ENCODE measurements at places on chromosomes 12 and 14. TPM values are rescaled to one million over a fixed set of nuclear protein-coding genes. Genes with fewer than 3 reads are reported as not detected.

CLEC12A gene
- not detected for total RNA-seq

NANOG gene
- total RNA-seq, result not detected

CELA1 gene
- not detected for total RNA-seq

USP44 gene
- total RNA-seq, result 0.04 TPM

VWF gene
- total RNA-seq, result 0.73 TPM

DNA sequence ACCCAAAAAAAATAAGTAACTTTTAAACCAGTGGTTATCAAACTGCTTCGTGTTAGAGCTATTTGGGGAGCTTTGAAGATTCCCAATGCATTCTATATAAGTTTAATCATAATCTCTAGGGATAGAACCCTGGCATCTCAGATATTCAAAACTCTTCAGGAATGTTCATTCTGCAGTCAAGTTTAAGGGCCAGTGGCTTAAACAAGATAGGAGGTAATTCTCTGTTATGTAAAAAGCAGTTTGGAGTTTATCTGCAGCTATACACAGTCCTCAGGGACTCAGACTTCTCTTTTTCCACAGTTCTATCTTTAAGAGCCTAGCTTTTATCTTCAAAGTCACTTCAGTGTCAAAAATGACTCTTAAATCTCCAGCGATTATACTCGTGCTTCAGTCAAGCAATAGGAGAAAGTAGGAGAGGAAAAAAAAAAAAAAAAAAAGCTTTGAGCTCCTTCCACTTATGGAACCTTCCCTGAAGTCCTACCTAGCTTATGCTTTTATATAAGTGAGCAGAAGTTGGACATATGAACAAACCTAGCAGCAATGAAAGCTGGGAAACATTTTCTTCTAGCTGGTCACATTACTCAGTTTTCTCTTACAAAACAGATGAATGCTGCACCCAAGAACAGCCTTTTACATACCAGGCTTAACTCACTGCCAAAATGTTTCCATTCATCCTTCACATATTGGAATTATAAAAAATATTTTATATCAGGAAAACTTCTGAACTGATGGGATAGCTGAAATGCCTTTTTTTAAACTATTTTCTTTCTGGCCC, 302.8 kb downstream of the FSCB start:
- no peaks in the 10 kb centered on the region for H3K27me3 ChIP-seq
- H3K27ac ChIP-seq, result peak overlapping the region; percentile 48
- H3K4me1 ChIP-seq, result peaks cover 14% of the 10 kb centered on the region
- H3K36me3 ChIP-seq, result no peaks in the 10 kb centered on the region

- H3K27ac ChIP-seq, result no peak overlapping the region
- H3K4me1 ChIP-seq, result peaks cover 4% of the 10 kb centered on the region
- no peaks in the 10 kb centered on the region for H3K27me3 ChIP-seq
- H3K4me3 ChIP-seq, result no peak overlapping the region
Measured at GRCh38 chr12:31801872-31802271, 73.1 kb upstream of the AMN1 start.

GRCh38 chr12:39417916-39418315, 25.0 kb downstream of the KIF21A start:
- no peak overlapping the region for H3K4me3 ChIP-seq
- H3K36me3 ChIP-seq, result no peaks in the 10 kb centered on the region
- H3K27ac ChIP-seq, result no peak overlapping the region

DNA sequence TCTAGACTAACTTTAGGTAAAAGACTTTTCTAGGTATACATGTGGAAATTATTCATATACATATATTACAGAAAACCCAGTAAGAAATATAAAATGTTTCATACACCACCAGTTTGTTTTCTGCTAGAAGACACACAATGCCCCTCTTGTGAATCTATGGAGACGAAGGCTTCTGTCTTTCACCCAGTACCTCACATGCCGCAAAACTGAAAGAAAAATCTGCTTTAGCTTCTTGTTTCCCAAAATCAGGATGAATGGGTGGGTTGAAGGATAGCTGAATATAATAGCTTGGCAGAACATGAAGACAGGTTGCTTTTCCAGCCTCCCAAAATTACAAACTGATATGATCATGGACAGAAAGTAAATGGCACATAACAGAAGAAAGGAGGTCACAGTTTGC, 1.3 kb downstream of the TAS2R30 start:
- H3K4me3 ChIP-seq, result no peak overlapping the region
- H3K27ac ChIP-seq, result no peak overlapping the region
- H3K36me3 ChIP-seq, result no peaks in the 10 kb centered on the region

- no peaks in the 10 kb centered on the region for H3K4me1 ChIP-seq
- no peak overlapping the region for H3K27ac ChIP-seq
- no peak overlapping the region for H3K4me3 ChIP-seq
- no peaks in the 10 kb centered on the region for H3K36me3 ChIP-seq
- H3K27me3 ChIP-seq, result no peaks in the 10 kb centered on the region
Measured at GRCh38 chr12:119204131-119204530, 25.4 kb downstream of the HSPB8 start.

DNA sequence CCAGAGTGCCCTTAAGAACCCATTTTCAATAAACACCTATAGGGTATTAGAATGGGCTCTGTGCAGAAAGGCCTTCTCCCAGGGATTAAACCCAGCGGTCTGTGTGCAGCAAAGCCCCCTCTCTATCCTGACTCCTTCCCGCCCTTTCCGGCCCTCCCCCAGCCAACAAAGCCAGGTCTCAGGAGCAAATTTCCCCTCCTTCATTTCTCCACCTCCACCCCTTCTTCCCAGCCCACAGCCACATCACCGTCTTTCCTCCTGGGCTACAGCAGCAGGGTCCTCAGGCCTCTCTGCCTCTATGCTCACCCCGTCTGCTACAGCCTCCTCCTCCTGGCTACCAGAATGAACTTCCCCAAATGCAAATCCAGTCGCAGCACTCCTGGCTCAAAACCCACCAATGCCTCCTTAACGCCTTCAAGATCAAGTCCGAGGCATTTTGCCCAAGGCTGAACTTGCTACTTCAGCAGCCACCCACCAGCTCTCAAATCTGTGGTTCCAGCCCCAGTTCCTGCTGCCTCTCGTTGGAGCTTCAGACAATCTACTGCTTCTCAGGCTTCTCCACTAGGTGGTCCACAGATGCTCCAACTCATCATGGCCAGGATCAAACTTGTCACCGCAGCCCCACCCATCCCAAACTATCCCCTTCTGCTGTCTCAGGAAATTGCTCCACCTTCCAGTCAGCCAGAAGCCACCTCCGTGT, 134.8 kb downstream of the BCL11B start:
- no peaks in the 10 kb centered on the region for H3K27me3 ChIP-seq
- H3K4me1 ChIP-seq, result peaks cover 7% of the 10 kb centered on the region
- peak overlapping the region; percentile 46 for H3K4me3 ChIP-seq
- DNase-seq, result peak; percentile 89
- H3K36me3 ChIP-seq, result no peaks in the 10 kb centered on the region

DNA sequence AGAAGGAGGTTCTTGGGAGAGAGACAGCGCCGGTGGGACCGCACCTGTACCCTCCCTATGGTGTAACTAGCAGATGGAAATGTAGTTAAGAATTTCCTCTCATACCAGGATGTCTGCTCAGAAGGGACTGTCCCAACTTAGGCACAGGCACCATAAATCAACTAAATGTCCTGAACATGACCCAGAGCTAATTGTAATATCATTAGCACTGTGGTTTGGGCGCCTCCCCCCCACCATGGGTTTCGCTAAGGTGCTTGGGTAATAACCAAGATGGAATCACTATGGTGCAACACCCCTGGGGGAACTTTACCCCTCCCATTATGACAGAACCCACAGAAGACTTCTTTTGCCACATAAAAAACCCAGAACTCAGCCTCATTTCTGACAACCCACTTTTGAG, 15.9 kb downstream of the ZNF641 start:
- no peak for DNase-seq
- no peaks in the 10 kb centered on the region for H3K27me3 ChIP-seq
- H3K4me3 ChIP-seq, result no peak overlapping the region
- no peaks in the 10 kb centered on the region for H3K4me1 ChIP-seq
- no peaks in the 10 kb centered on the region for H3K36me3 ChIP-seq

- H3K4me1 ChIP-seq, result no peaks in the 10 kb centered on the region
- no peaks in the 10 kb centered on the region for H3K36me3 ChIP-seq
- no peak for DNase-seq
- H3K4me3 ChIP-seq, result no peak overlapping the region
- no peak overlapping the region for H3K27ac ChIP-seq
Measured at GRCh38 chr12:33587784-33588712, 148.4 kb upstream of the SYT10 start.

DNA sequence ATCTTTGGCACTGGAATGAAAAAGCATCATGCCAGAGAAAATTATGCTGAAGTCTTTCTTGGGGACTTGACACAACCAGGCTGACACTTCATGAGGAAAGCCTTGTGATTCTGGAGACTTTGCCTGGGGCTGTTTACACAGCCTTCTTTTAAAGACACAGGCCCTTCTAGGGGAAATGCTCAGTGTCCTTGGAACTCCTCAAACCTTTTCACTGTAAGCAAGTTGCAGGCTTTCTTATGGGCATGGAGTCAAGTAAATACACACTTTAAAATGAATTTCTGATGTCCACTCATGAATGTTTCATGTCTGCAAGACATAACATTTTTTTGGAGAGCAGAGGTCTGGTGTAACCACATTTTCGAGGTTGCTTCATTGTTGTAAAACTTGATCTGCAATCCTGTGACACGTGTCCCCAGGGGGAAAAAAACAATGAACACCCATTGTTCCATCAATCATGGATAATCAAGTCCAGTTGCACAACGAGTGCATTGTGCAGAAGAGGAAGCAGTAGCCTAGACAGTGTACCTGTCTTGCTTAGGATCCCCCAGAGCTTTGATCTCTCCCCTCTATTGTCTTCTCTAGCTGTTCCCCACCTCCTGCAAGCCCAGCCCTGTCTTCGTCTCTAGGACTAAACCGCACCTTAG, 155.1 kb upstream of the PRICKLE1 start:
- no peak overlapping the region for H3K27ac ChIP-seq
- no peaks in the 10 kb centered on the region for H3K27me3 ChIP-seq
- DNase-seq, result no peak
- H3K4me1 ChIP-seq, result peaks cover 22% of the 10 kb centered on the region

DNA sequence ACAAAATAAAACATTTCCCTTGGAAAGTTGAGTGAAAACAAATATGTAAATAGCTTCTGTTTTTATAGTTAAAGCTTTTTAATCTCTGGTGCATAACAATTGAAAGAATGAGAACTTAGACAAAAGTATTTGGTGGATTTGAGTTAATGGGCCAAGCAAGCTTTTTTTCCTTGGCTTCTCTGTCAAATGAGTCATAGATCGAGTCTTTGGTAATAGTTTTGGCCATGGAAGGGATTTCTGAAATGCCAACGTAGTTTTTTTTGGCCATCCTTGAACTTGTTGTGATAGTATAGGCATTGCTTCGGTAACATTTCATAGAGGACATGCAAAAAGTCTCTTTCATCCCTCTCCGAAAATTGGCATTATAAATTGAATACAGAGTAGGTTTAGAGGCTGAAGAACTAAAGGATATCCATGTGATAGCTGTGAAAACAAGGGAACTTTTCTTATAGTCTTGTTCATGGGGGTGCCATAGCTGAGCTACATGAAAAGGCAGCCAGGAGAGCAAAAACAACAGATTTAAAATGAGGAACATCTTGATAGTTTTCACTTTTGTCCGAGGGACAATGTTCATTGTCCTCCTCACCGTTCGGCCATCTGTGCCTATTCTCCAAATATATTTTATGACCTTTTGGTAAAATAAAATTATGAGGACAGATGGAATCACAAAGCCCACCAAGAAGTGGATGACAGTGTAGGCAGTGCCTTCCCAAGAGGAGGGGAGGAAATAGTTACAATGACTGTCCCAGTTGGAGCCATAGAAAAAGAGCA, 34.7 kb downstream of the GPR19 start:
- no peaks in the 10 kb centered on the region for H3K4me1 ChIP-seq
- H3K4me3 ChIP-seq, result no peak overlapping the region
- no peaks in the 10 kb centered on the region for H3K27me3 ChIP-seq
- no peak for DNase-seq
- no peak overlapping the region for H3K27ac ChIP-seq
- no peaks in the 10 kb centered on the region for H3K36me3 ChIP-seq

DNA sequence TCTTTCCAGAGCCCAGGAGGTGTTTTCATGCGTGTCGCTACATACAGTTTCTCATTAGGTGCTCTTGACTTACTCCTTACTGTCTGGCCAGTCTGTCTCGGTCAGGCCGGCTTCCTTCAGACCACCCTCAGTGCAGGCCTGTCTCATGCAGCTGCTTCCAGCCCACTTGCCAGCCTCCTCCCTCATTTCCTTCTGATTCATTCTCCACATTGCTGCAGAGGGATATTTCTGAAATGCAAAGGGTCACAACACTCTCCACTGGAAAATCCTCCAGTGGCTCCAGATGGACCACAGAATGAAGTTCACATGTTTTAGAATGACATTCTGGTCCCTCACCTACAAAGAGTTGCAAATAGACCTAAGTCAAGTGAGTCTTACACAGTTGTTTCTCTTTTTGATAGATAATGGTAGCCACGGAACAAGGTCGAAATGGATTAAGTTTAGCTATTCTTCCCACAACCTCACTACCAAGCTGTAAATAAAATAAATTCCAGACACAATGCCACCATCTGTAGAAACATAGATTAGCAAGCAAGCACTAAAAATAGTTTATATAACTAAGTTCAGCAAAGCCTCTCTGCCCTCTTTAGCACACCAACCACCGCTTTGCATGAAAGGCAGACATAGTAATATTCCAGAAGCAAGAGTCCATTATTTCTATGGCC, 146.9 kb downstream of the ESR2 start:
- H3K36me3 ChIP-seq, result peaks cover 19% of the 10 kb centered on the region
- H3K27me3 ChIP-seq, result no peaks in the 10 kb centered on the region
- peak overlapping the region; percentile 17 for H3K27ac ChIP-seq
- peak; percentile 56 for DNase-seq
- peaks cover 12% of the 10 kb centered on the region for H3K4me1 ChIP-seq

GRCh38 chr12:77973579-77973978, 142.9 kb downstream of the NAV3 start:
- no peaks in the 10 kb centered on the region for H3K36me3 ChIP-seq
- no peak for DNase-seq
- no peak overlapping the region for H3K4me3 ChIP-seq
- H3K27me3 ChIP-seq, result no peaks in the 10 kb centered on the region
- H3K4me1 ChIP-seq, result no peaks in the 10 kb centered on the region

DNA sequence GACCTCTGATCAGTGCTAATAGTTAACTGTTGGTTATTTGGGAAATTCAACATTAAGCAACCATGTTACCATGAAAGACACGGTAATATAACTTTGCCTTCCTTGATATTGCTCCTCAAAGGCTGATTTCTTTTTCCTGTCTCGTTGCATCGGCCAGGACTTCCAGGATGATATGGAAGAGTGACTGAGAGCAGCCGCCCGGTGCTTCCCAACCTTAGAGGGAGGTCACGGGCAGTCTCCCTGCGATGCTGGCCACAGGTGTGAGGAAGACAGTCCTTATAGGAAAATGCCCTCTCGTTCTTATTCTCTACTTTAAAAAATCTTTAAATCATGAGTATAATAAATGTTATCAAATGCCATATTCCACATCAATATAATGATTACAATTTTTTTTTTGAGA, 33.1 kb upstream of the GPR132 start:
- no peak for DNase-seq
- H3K4me1 ChIP-seq, result no peaks in the 10 kb centered on the region
- no peaks in the 10 kb centered on the region for H3K27me3 ChIP-seq
- H3K36me3 ChIP-seq, result no peaks in the 10 kb centered on the region

DNA sequence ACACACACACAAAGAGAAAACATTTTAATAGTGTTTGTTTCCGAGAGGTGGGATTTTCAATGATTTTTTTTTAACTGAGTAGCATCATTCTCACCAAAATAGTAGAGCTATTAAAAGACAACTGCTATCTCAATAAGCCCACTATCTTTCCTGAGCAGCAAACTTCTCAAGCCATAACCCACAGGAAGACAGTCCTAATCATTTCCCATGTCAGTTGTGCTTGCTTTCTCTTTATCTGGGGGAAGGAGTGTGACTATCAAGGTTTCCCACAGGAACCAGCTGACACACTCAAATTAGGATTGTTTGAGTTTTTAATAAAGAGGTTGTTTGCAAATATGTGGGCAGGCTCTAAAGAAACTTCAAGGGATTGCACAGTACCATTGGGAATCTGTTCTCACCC, 4.9 kb upstream of the MAX start:
- H3K27me3 ChIP-seq, result no peaks in the 10 kb centered on the region
- H3K4me3 ChIP-seq, result no peak overlapping the region
- H3K27ac ChIP-seq, result no peak overlapping the region
- no peaks in the 10 kb centered on the region for H3K36me3 ChIP-seq
- no peak for DNase-seq

Data from SJCRH30 (cell line).